ENCODE measurements at places on chromosomes 16 and 17.
A peak's percentile ranks its signal among the peaks of the same experiment; 100 is the strongest.

- peak; percentile 7 for DNase-seq
These were observed 401.4 kb upstream of the C16orf82 start for GRCh38 chr16:26665166-26665939.

DNA sequence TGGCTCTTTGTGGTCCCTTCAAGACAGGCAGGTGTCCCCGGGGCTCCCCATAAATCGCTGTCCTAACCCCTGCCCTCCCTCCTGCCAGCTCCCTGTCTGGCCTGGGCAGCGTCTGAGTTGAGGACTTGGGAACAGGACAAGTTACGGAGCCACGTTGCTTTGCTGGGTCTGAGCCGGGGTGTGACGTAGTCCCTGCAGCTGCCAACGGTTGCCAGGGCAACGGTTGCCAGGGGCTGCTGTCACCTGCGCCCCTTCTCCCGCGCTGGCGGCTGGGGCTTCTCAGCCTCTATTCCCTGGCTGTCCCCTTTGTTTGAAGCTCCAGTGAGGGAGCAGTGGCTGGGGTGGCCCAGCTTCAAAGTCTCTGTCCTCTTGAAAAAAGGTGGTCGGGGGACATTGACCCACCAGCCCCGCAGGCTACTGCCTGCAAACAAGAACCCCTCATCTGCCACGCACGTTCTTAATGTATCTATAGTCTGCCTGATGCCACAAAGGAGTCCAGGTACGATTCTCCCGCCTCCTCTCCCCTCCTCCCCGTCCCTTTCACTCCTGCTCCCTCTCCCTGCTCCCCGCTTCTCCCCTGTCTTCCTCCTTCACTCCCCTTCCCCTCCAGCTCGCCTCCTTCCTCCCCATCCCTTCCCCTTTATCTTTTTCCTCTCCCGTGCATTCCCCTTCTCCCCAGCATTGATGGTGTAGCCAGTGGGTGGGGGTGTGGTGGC, 10.9 kb downstream of the ADGRG1 start:
- DNase-seq = no peak

- DNase-seq = no peak
These were observed 2.8 kb downstream of the ZNF319 start for GRCh38 chr16:57997528-57998265.

DNA sequence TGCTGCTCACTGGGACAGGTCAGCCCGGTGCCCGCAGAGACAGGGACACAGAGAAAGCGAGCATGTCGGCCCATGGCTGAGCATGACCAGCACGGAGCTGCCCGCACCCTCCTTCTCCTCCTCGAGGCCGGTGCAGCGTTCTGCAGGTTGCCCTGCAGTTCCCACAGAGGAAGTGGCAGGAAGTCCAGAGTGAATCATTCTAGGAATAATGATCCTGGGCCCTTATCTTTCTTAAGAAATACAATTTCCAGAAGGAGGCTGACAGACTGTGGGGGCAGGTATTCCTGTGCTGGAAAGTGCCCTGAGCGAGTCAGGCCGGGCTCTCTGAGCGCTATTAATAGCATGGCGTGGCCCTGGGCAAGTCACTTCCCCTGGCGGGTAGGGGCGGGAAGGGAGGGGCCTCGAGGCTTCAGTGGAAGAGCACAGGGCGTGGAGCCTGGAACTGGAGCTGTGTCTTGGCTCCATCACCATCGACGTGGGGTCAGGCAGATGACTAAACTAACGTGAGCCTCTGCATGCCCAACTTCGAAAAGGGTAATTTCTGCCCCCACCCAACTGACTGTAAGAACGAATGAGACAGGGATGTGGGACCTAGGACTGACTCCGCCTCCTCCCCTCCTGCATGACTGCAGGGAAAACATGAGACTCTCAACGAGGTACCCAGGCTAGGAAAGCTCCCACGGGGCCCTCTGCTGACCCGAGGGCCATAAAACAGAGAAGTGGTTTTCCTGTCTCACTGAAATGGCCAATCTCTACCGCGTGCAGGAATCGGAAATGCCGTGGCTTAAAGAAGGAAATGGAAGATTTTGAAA, 9.8 kb downstream of the TMEM204 start:
- peak; percentile 63 for DNase-seq

- DNase-seq = no peak
These were observed 53.4 kb downstream of the RBFOX3 start for GRCh38 chr17:79557276-79558090.
